Inflammatory macrophage treated with lipopolysaccharide for 1 hour (primary cell): ENCODE measurements at places on chromosomes 6 and 20.

GRCh38 chr20:25129908-25130307 is 48.0 kb upstream of the VSX1 start:
- DNase-seq, result no peak

DNA sequence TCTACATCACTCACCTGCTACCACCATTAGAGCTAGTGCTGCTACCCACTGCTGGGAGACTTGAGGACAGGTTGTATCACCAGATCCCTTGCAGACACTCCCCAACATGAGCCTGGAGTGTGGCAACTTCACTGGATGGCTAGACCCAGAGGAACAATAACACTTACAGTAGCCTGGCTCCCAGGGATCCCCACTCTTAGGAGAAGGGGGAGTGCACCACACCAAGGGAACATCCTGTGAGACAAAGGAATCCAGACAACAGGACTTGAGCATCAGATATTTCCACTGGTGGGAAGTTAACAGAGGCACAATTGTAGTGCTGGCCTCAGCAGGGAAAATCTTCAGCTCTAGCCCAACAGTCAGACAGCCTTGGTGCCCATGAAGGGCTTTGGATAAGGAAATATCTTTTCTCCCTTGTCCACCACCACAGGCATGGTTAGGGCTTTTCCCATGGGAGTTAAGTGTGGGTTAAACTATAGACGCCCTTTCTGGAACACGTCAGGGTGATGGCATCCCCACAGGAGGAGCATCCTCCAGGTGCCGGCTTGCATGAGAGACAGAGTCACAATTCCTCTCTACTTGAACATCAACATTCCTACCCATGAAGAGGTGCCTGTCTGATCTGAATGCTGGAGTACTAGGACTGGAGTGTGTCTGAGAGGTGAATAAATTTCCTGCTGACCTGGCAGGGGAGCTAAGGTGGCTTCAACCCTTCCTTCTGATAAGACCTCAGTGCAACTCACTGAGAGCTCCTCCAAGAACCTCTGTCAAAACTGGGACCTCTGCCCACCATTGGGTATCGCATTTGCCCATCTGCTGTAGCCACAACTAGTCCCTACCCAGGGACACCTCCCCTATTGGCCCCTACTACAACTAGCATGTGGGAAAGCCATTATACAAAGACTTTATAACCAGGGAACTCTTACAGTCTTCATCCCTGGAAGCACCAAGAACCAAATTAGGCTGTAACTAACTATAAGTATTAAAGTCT is 55.4 kb upstream of the SIRPG start:
- no peak for DNase-seq

GRCh38 chr20:52833901-52834300 is 138.3 kb upstream of the TSHZ2 start:
- DNase-seq, result no peak

- DNase-seq, result no peak
Observed at GRCh38 chr6:20370393-20370792, 31.3 kb upstream of the E2F3 start.

DNA sequence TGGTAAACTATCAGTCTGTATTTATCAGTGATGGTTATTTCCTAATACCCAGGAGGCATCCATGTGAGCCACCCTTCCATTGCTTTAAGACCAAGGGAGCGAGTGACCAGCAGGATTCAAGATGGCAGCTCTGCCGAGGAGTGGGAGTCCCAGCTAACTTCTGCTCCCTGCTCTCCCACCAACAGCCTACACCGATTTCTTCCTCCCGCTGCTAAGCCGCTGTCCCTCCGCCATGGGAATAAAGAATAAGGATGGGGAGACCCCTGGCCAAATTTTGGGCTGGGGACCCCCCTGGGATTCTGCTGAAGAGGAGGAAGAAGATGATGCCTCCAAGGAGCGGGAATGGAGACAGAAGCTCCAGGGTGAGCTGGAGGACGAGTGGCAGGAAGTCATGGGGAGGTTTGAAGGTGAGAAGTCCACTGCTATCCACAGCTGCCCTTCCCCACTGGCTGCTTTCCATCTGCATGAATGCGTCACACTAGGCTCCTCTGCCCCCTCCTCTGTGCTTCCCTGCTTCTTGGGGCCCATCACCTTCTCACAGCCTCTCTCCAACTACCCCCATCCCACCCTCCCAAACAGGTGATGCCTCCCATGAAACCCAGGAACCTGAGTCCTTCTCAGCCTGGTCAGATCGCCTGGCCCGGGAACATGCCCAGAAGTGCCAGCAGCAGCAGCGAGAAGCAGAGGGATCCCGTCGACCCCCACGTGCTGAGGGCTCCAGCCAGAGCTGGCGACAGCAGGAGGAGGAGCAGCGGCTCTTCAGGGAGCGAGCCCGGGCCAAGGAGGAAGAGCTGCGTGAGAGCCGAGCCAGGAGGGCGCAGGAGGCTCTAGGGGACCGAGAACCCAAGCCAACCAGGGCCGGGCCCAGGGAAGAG is 10.3 kb downstream of the NFKBIL1 start:
- DNase-seq, result no peak
